ENCODE measurements at places on chromosomes 2 and 18.
A peak's percentile ranks its signal among the peaks of the same experiment; 100 is the strongest.

DNA sequence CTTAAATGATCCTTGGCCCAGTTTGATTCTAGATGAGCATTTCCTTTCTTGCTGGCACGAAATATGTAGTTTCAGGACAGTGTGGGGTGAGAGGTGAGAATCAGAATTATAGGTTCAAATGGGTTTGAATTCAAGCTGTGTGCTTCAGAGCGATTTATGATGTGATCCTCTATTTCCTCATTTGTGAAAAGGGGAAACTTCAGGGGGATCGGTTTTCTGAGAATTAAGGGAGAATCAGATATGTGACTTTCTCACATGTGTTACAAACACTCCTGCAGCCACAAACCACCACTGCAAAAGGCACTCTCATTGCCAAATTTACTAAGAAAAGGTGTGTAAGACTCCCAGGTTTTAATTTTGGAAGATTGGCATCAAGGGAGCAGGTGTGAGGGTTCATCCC is 24.4 kb downstream of the HK2 start:
- DNase-seq: peak; percentile 64

GRCh38 chr18:51559902-51560287 is 362.4 kb upstream of the MEX3C start:
- no peak for DNase-seq

DNA sequence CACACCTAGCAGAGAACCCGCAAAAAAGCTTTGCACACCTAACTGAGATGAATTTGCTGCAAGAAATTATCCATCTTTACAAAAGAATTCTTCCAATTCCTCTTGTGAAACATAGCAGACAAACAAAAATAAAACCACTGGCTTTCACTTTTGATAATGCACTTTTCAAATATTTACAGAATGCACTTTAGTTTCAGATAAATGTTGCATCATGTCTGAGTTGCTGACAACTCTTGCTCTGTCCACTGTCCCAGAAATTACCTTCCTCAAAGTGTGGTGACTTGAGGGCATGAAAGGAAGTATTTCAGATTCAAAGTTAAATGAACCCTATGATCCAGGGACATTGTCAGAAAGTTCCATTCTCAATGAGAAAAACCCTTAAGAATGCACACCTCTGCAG is 256.2 kb upstream of the PARD3B start:
- no peak for DNase-seq

GRCh38 chr2:17589406-17590035 is 49.0 kb downstream of the VSNL1 start:
- DNase-seq: no peak

DNA sequence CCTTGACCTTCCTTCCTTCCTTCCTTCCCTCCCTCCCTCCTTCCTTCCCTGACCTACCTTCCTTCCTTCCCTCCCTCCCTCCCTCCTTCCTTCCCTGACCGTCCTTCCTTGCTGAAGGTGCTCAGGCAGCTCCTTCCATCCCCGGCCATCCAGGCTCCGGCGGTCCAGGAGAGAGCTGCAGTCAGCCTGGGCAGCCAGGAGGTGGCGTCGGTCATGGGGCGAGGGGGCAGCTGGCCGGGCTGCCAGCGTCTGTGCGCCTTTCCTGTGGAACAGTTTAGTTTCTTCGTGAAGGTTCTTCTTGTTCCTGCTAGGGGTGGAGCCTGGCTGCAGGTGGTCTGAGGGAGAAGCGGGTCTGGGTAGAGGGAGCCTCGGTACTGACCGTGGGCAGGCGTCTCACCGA is 15.7 kb downstream of the GPR35 start:
- DNase-seq: no peak

DNA sequence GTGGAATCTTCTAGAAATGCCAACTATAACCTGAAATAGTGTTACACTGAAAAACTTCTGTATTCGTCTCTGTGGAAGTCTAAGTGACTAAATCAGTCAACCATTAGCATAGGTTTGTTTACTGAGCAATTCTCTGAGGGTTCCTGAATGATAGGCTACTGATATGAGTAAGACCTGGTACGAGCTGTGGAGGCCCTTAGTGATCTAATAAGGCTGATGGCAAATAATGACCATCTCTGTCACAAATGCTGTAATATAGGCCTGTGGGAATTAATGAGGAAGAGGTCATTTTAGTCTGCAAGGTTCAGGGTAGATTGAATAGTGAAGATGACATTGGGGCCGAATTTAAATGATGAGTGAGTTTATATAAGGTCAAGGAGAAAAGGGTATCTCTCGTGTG is 82.5 kb downstream of the MGAT5 start:
- no peak for DNase-seq

DNA sequence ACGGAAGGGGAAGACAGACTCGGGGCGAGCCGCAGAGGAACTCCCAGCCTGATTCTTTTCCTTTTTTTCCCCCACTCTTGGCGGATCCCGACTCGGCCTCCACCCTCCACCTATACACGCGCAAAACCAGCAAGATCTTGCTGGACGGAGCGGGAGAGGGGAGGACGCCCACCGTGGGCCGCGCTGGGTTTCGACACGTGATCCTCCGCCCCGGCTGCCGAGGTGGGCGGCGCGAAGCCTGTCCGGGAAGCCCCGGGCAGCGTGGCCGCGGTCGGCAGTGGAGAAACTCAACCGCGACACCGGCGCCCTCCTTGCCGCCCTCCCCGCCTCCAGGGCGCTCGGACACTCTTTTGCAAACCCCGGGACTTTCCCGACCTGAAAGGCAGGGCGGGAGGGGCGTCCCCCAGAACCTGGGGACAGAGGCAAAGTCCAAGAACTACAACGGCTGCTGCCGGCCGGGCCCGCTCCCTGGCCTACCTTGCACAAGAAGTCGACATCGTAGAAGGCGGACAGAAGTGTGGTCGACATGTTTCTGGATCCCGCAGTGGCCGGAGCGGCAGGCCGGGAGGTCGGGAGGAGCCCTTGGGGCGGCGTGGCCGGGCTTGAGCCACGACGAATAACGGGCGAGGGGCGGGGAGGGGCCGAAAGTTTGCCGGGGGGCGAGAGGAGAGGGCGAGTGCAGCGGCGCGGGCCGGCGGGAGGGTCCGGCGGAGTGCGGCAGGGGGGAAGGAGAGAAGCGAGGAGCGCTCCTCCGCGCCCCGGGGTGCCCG is 433 bp downstream of the ZFP36L2 start:
- no peak for DNase-seq

GRCh38 chr2:129377078-129377469 is 602.4 kb upstream of the RAB6C start:
- no peak for DNase-seq

DNA sequence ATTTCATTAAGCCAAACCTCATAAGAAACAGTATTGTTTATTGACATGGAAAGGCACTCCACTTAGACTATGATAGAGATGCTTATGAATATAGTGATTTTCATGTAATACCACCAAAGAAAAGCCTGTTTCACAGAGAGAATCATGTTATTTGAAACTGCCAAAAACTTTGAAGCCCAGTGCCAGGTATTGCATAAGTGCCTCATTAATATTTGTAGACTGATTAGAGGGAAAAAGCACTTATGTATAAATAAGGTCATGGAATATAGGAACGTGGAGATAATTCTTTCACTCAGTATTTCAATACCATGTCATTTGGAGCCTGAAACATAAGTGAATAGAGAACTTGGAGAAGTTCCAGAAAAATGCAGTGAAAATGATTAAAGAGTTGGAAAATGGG is 162.6 kb upstream of the CRIM1 start:
- DNase-seq: no peak

DNA sequence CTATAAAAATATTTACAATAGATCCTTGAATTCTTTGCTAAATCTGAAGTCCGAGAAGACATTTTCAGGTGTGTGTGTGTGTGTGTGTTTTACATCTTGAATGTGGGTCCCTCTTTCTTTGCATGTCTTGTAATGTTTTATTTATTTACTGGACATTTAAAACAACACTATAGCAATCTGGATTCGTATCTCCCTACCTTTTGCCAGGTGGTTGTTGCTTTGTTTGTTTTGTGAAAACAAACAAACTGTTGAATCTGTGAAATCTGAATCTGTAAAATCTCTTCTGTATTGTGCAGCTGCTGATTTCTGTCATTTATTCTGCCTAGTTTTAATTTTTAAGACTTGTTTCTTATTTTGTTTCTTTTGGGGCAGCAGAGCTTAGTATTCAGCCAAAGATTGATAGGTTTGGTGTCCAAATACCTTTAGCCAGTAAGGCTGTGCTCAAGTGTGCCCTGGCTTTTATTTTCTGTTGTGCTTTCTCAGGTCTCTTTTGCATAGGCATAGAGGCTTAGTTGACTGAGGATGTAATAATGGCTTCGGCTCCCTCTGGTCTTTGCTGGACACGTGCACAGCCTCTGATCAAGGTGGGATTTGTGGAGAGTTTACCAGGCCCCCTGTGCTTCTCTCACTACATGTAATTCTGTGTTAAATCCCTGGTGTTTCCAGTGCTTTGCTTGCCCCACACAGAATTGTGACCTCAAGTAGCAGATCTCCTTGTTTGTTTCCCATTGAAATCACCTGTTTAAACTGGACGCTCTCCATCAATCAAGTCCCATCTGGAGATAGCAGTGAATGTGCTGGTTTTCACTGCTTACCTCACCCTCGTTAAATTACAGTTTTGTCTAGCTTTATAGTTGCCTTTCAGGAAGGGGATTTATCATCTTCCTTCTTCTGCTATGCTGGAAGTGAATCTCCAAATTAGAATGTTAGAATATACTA is 71.1 kb downstream of the BIRC6 start:
- DNase-seq: no peak

DNA sequence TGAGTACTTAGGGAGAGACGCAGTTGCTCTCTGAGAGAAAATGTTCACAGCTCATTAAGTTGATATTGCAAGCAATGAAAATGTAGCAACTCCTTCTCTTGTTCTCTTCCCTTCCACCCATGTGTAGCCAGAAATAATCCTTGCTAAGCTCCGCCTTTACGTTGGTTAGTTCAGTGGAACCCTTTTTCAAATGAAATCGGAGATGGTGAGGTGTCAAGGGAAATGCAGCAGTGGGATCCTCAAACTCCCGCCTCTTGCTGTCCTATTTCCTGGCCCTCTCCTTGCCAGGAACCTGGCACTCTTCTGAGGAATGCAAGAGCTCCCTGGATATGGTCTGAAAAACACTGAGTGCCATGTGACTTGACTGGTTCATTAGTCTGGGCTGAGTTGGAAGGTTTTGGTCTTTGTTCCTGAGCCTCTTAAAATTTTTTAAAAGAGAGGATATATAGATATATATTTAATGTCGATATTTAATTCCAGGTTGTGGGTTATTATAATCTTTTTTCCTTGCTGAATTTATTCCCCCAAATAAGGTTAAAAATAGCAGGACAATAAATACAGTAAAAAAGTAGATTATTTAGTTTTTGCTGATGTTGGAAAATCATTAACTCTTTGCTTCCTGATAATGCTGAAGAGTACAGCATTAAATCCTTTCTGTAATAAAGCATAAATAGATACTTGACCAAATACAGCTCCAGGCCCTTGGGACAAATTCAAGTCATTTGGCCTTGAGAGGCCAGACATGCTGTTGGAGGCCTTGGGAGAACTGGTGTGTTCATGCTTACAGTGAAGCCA is 116.2 kb downstream of the EML6 start:
- DNase-seq: no peak

- no peak for DNase-seq
Observed at GRCh38 chr2:9484533-9484932, 10.2 kb downstream of the IAH1 start.

DNA sequence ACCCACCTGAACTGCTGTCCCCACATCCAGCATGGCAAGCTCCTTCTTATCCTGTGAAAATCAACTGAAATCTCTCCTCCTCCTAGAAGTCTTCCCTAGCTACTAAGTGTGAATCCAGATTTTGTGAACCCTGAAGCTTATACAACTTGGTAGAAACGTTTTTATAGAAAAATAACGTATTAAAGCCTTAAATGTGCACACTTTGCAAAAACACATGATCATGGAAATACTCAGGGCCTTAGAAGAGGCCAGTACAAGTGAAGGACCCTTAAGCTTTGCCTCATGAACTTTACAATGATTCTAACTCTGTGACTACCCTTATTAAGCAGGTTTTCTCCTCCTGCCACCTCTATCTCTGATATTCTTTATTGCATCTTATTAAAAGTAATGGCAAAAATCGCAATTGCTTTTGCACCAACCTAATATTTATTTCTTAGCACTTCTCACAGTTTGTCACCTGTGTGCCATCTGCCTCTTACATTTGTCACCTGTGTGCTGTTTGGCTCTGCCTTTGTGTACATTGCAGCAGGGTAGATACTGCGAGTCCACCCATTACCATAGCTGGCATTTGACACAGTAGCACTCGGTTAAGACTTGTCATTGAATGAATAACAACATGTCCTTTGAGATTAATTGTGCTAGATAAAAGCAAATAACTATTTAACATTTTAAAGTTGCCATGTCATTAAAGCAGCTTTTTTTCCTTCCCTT is 42.2 kb downstream of the FRZB start:
- DNase-seq: no peak

DNA sequence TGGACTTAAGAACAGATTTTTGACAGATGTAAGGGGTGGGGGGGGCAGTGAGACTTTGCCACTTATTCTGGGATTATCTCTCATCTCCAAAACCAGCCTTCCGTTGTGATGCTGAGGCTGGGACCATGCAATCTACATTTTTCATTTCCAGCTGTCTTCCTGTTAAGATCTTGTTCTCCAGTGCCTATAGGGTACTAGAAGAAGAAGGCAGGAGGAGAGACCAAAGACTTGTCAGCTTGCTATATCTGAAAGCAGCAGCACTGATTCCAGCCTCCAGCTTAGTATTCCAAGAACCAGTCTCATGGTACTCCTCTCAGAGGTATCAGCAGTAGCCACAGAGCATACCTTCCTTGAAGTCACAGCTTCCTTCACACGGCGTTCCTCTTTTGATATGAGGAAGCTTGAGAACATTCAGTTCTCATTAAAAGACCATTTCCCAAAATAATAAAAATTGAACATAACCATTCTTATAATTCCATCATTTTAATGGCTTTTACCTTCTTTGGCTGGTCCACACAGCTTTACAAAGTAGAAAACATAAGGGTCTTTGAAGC is 49.8 kb downstream of the USP34 start:
- DNase-seq: peak; percentile 29

- DNase-seq: no peak
Observed at GRCh38 chr2:191086706-191087105, 64.1 kb downstream of the STAT4 start.

- no peak for DNase-seq
Observed at GRCh38 chr2:45167920-45168629, 158.8 kb upstream of the SIX2 start.

- no peak for DNase-seq
Observed at GRCh38 chr2:71615767-71616730, 162.7 kb downstream of the DYSF start.

DNA sequence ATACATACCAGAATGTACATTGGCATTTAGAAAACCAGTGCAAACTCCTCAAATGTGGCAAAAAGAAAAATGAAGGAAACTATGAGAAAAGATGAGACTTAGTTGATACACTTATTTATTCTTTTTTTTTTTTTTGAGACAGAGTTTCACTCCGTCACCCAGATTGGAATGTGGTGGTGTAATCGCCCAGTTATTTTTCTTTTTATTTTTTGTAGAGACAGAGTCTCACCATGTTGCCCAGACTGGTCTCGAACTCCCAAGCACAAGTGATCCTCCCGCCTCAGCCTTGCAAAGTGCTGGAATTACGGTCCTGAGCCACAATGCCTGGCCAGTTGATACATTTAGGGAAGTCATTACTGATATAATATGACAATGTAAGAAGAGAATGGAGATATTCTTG is 274.2 kb upstream of the LRATD1 start:
- no peak for DNase-seq

GRCh38 chr18:58128381-58129374 is 84.7 kb downstream of the NEDD4L start:
- no peak for DNase-seq

- no peak for DNase-seq
Observed at GRCh38 chr2:238024986-238025385, 35.8 kb upstream of the SCLY start.

- no peak for DNase-seq
Observed at GRCh38 chr18:3397031-3397750, 52.8 kb upstream of the TGIF1 start.

GRCh38 chr2:176544991-176545956 is 276.0 kb downstream of the MTX2 start:
- DNase-seq: no peak

Data from GF-D8 (cell line).